Stimulated activated naive CD4-positive, alpha-beta T cell (primary cell): ENCODE measurements at places on chromosomes 16 and 17.

DNA sequence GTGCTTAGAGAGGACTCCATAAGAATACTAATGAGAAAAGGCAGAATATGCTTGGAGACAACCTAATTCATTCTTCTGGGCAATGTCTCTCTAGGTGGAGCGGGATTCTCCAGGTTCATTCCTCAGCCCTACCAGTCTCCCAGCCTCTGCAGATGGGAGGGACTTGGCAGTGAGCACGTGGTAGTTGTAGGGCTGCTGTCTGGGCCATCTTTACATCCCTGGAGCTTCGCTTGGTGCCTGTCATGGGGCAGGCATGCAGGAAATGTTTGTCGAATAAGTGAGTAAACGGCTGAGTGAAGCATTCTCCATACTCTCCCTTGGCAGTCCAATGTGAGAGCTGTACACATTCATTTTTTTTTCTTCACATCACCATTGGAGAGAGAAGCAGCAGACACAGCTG is 387.5 kb downstream of the UTP18 start:
- DNase-seq = no peak

GRCh38 chr17:61285526-61286320 is 113.9 kb upstream of the TBX2 start:
- DNase-seq = no peak

- DNase-seq = no peak
Measured at GRCh38 chr17:30550512-30551273, 73.5 kb downstream of the GOSR1 start.

DNA sequence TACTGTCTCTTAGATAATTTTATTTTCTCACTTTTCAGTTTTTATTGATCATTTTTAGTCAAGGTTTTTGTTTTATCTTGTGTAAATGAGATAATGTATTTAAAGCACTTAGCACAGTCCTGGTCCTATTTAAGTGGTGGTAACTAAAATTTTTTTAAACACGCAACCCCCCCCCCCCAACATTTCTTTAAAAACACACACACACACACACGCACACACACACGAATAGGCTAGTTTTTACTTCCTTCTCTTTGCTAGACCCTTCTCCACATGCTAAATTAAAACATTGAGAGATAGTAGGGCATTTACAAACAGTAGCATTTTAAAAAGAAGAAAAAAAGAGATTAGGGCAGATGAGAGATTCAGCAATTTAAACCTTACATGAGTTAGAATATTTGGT is 5.0 kb downstream of the NFATC3 start:
- DNase-seq = no peak

DNA sequence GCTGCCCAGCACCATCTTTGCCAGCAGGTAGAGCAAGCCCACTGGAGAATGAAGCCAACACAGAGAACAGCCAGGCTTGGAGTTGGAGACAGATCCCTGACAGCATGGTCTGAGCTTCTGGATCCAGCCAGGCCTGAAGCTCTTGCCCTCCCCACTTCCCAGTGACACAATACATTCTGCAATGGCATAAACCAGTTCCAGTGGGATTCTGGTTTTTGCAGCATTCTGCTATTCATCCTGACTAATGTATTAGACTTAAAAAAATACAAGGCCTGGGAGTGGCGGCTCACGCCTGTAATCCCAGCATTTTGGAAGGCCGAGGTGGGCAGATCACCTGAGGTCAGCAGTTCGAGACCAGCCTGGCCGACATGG is 40.6 kb upstream of the LITAF start:
- no peak for DNase-seq

DNA sequence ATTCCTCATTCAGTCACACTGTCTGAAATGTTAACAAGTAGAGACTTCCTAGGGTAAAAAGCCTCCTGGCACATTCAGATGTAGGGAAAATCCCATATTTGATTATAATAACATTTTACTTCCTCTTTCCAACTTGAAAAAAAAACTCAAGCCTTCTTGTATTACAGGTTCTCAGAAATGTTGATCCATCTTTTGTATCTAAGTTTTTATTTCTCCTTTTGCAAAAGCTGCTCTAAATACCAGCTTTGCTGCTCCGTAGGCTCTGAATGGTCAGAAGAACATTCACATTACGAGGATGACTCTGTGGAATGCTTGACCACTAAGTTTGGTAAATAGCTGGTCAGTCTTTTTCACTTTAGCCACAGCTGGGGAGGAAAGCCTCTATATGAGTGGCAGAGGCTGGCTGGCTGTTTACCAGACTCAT is 13.2 kb upstream of the HEATR6 start:
- no peak for DNase-seq

GRCh38 chr16:26335236-26335853 is 643.6 kb downstream of the HS3ST4 start:
- DNase-seq = no peak

DNA sequence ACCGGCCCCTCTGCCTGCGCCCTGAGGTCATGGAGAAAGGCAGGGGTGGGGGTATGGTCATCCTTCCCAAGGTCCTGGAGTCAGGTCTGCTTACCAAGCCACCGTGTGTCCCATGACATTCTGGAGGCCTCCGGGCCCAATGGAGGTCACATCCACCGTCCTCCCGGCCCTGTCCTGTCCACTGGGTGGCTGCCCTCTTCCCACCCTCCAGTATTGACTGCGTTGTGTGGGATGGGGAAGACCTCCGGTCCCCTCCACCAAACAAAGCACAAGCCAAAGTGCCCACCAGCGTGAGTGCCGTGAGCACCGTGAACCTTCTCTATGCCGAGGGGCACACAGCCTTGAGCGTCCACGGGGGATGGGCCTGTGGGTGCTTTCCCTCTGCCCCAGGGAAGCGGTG is 37.2 kb downstream of the LMF1 start:
- DNase-seq = no peak

GRCh38 chr16:66525396-66526180 is 24.3 kb downstream of the TK2 start:
- DNase-seq = no peak

DNA sequence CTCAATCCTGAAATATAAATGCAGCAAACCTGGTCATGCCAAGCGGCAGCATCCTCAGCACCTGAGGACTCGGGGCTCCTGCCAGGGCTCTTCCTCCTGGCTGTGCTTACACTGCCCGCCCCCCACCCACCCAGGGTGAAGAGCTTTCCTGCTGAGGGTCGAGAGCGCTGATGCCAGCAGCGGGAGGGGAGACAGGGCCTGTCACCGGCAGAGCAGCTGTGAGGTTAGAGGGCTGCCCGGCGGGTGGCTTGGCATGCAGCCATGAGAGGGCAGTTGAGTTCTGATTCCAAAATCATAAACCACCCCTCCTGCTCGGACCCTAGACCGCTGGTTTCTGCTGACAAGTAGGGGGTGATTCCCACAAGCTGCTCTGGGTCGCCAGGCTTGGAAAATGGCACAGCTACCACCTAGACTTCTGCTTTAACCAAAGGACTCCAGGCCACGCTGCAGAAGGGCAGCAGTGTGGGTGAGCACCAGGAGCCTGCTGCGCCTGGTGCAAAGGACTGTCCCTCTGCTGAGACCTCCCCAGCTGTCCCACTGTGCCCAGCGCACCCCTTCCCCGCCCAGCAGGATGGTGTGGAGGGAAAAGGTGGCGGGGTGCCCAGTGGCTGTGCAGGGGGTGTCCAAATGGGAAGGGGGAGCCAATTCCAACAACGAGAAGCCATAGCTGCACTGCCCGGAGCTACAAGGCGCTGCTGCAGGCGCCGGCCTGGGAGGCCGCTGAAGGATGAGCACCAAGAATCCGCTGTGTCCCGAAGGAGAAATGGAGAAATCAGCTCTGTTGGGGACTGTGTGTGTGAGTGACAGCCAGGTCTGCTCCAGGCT is 26.6 kb downstream of the MXRA7 start:
- DNase-seq = no peak

DNA sequence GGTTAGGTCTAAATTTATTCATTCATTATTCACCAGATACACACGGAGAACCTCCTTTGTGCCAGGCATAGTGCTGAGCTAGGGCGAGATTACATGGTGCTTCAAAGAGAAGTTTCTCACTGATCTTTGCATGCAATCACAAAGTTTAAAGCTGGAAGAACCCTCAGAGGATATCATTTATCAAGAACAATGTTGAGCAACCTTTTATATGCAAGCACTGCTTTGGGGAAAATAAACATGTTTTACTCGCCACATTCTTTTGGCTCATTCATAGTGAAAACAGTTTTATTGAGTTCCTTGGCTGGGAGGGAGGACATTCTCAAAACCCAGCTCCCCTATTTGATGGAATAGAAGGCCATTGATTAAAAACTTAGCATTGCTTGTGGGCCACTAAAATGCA is 49.8 kb upstream of the XYLT1 start:
- no peak for DNase-seq

GRCh38 chr17:44120851-44121605 is 2.4 kb downstream of the HDAC5 start:
- DNase-seq = no peak

DNA sequence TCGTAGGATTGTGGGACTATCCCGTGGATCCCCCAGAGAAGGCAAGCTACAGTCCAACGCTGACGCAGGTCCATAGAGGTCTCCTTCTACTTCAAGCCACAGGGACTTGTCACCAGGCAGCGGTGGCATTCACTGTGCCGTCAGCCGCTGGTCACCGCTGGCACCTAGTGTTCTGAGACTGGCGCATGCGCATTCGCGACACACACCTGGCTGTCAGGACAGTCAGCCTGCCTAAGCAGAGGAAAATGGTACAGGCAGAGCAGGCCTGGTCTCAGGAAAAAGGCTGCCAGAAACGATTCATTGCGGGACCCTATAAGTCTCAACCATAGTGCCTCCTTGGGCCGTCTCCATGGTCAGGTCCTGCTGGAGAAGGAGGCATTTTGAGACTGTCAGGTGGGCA is 138.0 kb upstream of the WSB1 start:
- DNase-seq = no peak

DNA sequence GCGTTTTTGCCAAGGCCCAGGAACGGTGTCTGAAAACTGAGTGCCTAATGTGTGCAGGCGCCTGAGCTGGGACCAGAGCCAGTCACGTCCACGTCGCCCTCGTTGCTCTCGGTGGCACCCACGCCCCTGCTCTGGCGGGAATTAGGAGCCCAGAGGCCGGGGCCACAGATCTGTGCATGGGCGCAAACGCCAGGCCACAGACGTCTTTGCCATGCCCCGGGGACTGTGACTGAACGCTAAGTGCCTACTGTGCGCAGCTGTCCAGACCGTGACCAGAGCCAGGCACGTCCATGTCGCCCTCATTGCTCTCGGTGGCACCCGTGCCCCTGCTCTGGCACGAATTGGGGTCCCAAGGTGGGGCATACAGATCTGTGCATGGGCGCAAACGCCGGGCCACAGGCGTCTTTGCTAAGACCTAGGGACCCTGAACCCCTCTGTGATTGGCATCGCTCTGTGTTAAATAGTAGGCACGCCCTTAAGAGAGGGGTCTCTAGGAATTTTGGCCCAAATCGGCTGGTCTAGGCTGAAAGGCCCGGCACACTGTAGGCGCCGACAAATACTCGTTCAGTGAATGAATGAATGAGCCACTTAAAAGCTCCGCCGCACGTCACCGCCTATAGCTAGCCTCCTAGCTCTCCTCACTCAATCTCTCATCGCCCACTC is 827 bp upstream of the UBALD1 start:
- no peak for DNase-seq

DNA sequence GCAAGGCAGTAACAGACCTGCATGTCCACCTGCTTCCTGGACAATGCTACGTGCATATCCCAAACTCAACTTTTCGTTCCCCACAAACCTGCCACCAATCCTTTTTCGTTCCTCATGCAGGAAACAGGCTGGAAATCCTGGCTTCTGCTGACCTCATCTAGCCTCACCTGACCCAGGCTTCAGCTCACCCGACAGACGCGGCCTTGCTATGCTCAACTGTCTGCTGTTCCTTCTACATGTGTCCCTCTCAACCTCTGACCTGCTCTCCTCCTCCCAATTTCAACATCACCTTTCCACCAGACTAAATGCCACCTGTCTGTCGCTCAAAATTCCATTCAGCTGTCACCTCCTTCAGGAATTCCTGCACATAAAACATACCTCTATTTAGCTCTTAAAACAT is 44.5 kb downstream of the XPO6 start:
- no peak for DNase-seq

- no peak for DNase-seq
Measured at GRCh38 chr17:55563363-55563762, 52.1 kb upstream of the SMIM36 start.

- no peak for DNase-seq
Measured at GRCh38 chr16:21702276-21702675, 38.5 kb downstream of the OTOA start.

DNA sequence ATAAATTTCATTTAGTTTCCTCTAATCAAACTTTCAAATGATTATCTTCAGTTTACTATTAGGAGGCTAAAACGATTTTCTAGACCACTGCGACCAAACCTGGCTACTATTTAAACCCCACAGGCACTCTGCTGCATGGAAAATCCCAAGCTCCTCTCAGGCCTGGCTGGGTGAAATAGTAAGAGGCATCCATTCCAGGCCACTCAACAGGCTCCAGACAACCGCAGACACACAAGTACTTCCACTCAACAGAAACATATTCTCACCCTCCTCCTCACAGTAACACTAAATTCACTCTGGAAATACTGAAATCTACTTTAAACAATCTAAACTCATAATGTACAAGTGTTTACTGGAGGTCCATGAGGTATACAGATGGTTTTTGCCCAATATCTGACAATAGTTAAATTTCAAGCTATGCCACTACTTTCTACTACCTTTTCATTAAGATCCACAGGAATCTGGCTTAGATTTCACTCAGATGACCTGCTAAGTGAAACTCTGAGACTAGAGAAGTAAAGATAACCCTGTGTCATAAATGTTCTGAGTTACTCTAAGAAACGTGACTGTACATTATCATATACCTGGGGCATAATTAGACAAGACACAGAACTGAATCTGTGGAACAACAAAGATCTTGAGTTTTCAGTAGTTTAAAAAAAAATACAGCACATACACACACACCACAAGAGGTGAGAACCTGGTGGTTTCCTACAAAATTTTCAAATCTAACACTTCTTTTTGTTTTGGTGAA is 10.4 kb downstream of the VPS53 start:
- no peak for DNase-seq

DNA sequence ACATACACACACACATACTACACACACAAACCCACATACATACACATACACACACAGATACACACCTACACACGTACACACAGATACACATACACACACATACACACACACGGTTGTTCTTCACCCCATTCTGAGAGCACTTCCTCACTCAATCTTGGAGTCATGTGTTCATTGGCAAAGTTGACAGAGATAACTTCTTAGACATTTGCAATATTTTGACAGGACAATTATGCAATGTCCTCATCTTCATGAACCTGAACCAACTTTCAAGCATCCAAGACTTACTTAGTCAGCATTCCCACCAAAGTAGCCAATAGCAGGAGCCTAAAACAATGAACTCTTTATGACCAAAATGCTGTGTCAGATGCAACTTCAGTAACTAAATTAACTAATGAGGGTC is 77.1 kb upstream of the DNAH17 start:
- no peak for DNase-seq

DNA sequence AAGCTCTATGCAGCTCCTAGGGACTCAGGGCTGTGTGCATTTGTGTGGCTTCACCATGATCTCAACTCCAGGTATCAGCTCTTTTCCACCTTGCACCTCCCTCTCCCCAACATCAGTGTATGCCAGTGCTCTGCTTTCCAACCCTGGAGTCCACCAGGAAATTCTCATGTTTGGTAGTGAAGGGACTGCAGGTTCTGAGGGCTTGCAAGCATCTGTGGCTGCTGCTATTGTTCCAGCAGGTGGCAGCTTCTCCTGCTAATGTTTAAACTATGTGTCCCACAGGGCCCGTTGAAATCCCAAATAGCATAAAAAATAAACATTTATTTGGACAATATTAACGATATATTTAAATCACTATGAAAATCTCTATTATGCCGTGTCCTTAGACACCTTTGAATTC is 82.0 kb downstream of the RGS9 start:
- DNase-seq = no peak

GRCh38 chr16:88732172-88732960 is 26.1 kb downstream of the CTU2 start:
- DNase-seq = no peak
